ENCODE measurements at places on chromosomes 6 and 20. TPM values are rescaled to one million over a fixed set of nuclear protein-coding genes. Genes with fewer than 3 reads are reported as not detected.

GRCh38 chr6:39357998-39358686 is 35.6 kb upstream of the KCNK16 start:
- H3K4me1 ChIP-seq = peaks cover 6% of the 10 kb centered on the region
- no peaks in the 10 kb centered on the region for H3K27me3 ChIP-seq
- no peaks in the 10 kb centered on the region for H3K36me3 ChIP-seq
- H3K4me3 ChIP-seq = no peak overlapping the region
- peak; percentile 75 for DNase-seq
- no peak overlapping the region for H3K27ac ChIP-seq

- H3K36me3 ChIP-seq = no peaks in the 10 kb centered on the region
- no peaks in the 10 kb centered on the region for H3K27me3 ChIP-seq
- DNase-seq = no peak
Observed at GRCh38 chr20:10837901-10838300, 164.1 kb upstream of the JAG1 start.

The COL9A1 gene
- total RNA-seq = 1.5 TPM

The SPTLC3 gene
- 50.9 TPM for total RNA-seq

The FNDC1 gene
- total RNA-seq = 1.3 TPM

Measured in hepatocyte (in vitro differentiated cells).